ENCODE measurements at places on chromosomes 2 and 18.

DNA sequence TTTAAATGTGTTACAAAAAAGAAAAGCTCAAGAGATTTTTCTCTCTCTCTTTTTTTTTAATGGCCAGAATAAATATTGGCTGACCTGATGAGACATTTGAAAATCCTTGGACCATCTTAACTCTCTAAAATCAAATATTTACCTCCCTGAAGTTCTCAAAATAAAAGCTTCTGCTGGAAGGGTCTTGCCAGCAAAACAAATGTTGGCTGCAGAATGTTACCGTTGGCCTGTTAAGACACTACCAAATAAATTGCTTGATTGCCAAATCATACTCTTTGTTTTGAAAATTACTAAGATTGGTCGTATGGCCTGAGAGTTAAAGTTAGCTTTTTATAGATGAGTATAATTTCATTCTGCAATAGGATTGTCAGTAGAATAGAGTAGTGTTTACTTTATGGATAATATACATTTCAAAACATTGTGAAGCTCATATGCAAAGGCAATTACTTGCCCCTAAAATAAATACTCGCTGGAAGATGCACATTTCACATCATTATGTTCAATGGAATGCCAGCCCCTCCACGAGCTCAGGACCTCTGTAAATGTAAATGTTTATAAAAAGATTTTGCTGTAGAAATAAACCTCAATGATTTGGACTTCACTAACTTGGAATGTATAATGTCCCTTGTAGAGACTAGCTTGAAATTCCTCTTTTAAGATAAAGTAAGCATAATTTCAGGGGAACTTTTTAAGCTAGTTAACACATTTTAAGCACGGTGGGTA, 193.4 kb downstream of the SOX11 start:
- no peak for DNase-seq

GRCh38 chr2:120776649-120777048, 41.0 kb downstream of the GLI2 start:
- no peak for DNase-seq

DNA sequence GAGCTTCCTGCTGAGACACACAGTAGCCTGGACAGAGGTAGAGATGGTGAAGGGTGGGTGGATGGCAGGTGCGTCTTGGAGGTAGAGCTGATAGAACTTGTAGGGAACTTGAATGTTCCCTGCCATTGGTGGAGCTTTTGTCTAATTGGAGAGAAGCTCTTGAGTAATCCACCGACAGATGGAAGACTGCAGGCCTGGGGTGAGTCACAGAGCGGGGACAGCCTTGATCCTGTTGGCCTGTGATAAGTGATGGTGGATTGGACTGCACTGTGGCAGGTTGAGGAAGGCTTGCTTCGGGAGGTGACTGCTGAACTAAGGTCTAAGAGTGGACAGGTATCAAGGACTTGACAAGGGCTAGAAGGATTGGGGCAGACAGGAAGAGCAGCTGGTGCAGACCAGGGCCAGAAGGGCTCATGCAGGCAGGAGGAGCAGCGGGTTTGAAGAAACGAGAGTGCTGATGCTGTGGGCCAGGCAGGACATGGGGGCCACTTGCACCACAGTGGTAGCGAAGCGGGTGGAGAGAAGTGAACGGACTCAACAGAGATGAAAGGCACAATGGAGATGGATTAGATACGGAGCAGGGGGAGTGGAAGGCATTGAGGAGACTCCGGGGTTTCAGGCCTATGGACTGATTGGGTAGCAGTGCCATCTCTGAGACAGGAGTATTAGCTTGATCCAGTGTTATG, 16.3 kb downstream of the CABLES1 start:
- no peak for DNase-seq

DNA sequence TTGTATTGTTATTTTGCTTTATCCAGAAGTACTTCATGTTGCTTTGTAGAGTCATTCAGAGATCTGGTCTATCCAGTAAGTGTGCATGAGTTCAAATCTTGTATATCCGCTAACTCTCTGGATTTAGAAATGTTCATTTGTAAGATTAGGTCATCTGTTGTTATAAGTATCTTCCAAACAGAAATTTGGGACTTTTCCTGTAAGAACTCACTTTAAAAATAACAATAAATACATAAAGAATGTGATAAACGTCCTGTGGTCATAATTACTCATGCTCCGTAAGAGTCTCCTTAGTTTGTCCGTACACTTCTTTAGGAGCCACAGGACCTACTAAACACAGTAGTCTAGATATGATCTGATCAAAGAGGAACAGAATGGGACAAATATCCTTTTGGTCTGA, 699.9 kb upstream of the SLC8A1 start:
- DNase-seq: no peak

DNA sequence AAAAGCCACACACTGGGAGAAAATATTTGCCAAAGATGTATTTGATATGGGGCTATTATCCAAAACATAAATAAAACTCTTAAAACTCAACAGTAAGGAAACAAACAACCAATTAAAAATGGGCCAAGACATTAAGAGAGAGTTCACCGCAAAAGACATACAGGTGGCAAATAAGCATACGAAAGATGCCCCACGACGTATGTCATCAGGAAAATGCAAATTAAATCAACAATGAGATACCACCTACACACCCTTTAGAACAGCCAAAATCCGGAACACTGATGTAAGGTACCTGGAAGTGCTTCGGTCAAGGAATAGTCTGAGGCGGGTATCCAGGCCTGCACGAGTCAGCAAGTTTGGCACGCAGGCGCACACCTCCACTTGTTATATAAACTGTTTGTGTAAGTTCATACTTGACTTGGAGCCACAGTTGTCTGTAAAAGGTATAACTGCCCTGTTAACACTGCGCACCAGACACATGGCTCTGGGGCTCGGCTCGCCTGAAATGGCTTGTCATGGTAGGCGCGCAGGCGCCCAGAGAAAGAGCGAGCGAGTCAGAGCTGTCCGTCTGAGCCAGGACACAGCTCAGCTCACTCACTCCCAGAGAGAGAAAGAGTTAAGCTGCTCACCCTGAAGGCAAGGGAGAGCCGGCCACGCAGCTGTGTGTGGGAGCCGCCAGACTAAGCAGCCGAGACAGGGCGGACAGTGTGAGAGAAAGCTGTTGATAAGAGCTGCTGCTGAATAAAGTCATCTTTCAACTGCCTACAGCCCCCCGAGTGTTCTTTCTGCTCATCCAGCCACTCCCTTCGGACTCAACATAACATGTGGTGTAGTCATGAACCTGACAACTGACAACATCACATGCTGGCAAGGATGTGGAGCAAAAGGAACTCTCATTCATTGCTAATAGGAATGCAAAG, 87.3 kb downstream of the HNRNPLL start:
- DNase-seq: no peak

DNA sequence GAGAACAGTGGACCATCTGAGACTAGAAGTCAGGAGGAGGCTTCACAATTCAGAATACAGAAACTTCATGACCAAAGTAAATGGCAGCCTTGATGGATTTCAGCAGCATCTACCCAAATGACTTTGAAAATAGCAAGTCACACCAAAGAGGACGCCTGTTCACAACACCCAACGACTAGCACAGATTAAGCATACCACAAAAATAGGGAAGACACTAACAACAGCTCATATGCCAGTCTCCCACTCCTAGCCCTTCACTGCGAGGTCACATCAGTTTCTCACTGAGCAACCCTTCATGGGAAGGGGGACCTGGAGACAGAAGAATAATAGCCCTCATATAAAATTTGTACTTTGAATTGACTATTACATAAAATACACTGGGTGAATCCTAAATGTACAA, 228.4 kb upstream of the SLC39A10 start:
- DNase-seq: no peak

GRCh38 chr2:143390171-143390570, 261.0 kb downstream of the ARHGAP15 start:
- no peak for DNase-seq

GRCh38 chr18:74175658-74176057, 27.3 kb downstream of the TIMM21 start:
- no peak for DNase-seq

GRCh38 chr18:44715842-44716241, 35.2 kb downstream of the SETBP1 start:
- no peak for DNase-seq

GRCh38 chr2:233141901-233142300, 81.8 kb downstream of the INPP5D start:
- DNase-seq: no peak

DNA sequence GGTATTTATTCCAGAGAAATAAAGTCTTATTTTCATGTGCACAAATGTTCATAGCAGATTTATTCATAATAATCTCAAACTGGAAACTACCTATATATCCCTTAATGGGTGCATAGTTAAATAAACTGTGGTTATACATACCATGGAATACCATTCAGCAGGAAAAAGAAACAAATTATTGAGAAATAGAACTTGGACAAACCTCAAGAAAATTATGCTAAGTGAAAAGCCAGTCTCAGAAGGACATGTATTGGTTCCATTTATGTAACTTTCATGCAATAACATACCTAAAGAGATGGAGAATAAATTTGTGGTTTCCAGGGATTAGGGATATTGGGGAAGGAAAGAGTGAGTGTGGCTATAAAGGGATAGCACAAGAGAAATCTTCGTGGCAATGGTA, 452.6 kb downstream of the SETBP1 start:
- no peak for DNase-seq

DNA sequence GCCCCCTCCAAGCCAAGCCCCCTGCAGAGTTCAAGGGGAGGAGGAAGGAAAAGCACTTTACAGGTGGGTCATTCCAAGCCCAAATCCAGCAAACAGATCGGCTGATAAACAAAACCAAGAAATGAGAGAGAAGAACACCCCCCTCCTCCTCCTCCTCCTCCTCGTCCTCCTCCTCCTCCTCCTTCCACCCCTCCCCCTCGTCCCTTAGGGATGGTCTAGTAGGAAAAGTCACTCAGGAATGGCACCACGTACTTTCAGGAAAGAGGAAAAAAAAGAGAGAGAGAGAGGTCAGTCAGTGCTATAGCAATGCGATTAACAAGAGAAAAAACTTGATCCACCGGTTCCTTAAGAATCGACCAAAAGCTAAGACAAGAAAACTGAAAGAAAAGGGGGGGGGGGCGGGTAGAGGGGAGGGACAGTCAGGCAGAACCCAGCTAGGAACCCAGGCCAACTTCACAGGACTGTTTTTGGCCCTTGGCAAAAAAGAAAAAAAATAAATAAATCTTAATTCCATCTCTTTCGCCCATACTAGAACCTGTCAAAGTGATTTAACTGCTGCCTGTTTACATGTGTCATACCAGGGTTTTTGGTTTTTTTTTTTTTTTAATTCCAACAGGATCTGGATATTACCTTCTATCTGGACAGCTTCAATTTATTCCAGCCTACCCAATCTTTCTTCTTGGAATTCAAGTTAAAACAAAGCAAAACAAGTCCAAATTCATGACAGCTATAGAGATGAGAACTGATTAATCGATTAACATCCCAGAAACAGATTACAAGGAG, 906 bp downstream of the IKZF2 start:
- DNase-seq: no peak

GRCh38 chr2:143489145-143489544, 359.9 kb downstream of the ARHGAP15 start:
- no peak for DNase-seq

- no peak for DNase-seq
Measured at GRCh38 chr2:623130-623922, 53.9 kb downstream of the TMEM18 start.

DNA sequence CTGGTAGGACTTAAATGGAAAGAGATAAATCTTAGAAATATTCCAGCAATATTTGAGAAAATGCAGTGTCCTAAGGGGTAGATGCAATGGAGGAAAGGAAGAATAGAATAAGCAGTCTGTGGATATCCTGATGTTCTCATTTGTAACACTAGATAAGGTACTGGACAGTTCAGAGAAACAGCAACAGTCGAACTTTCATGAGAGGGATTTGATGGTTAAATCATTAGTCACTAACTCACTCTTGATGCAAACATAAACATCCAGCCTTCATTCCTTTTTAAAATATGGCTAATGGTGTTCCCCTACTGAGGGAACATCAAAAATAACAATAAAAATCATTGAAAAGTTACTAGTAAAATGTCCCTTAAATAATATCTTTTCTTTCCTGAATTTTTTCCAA, 211.4 kb upstream of the SLC39A10 start:
- DNase-seq: no peak

GRCh38 chr2:71859211-71859847, 288.3 kb downstream of the CYP26B1 start:
- no peak for DNase-seq

DNA sequence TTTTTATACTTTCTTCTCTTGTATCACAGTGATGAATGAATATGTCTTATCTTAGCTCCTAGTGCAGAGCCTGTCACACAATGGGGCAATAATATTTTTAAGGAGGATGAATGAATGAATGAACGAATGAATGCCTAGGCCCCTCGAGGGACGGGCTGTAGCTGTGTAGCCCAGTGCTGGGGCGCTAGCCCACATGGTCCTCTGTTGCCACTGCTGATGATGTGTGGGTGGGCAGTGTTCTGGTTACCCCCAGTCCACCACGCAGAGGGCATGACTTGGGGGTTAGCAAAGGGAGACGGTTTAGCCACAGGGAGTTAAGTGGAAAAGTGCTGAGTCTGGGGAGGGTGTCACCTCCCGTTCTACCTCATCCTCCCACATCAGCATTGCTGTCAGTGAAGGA, 134.2 kb downstream of the SMAD7 start:
- no peak for DNase-seq

DNA sequence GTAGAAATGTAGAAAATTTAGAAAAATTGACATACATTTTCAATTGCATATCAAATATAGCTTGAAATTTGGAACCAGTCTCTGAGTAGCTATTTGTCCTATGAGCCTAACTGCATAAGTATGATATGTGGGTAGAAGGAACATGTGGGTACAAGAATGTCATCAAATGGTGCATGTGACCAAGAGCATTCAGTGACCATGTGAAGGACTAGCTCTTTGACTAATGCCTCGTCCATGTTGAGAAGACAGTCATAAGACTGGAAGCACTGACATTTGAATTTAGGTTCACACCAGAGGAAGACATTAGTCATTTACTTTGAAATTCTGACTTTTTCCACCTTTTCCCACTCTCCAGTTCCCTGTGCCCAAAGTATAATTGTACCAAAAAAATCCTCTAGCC, 12.6 kb downstream of the MRPL44 start:
- no peak for DNase-seq

- no peak for DNase-seq
Measured at GRCh38 chr2:138444411-138444810, 57.2 kb upstream of the SPOPL start.
